NCI-H187 treated with DMSO at 0.1 percent for 48 hours (cell line): ENCODE measurements at places on chromosomes 2 and 18.

GRCh38 chr2:135182190-135182589, 130.1 kb downstream of the RAB3GAP1 start:
- DNase-seq: no peak

GRCh38 chr2:55364189-55365055, 55.2 kb downstream of the CCDC88A start:
- no peak for DNase-seq

GRCh38 chr2:197215748-197216360, 94.7 kb downstream of the ANKRD44 start:
- no peak for DNase-seq

- DNase-seq: no peak
Observed at GRCh38 chr2:17373041-17373440, 145.2 kb downstream of the RAD51AP2 start.

- DNase-seq: no peak
Observed at GRCh38 chr2:96407919-96408550, 72.5 kb downstream of the NCAPH start.

- DNase-seq: no peak
Observed at GRCh38 chr2:44271296-44271695, 4.0 kb upstream of the SLC3A1 start.

DNA sequence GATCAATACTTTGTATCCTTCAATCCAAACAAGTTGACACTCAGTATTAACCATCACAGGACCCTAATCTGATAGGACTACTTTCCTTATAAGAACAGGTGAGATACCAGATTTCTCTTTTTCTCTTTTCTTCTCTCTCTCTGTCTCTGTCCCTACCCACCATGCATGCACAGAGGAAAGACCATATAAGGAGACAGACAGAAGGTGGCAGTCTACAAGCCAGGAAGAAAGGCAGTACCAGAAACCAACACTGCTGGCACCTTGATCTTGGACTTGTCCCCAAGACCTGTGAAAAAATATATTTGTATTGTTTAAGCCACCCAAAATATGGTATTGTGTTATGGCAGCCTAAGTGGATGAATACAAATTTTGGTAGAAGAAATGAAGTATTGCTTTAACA, 156.2 kb upstream of the KCNH7 start:
- no peak for DNase-seq

DNA sequence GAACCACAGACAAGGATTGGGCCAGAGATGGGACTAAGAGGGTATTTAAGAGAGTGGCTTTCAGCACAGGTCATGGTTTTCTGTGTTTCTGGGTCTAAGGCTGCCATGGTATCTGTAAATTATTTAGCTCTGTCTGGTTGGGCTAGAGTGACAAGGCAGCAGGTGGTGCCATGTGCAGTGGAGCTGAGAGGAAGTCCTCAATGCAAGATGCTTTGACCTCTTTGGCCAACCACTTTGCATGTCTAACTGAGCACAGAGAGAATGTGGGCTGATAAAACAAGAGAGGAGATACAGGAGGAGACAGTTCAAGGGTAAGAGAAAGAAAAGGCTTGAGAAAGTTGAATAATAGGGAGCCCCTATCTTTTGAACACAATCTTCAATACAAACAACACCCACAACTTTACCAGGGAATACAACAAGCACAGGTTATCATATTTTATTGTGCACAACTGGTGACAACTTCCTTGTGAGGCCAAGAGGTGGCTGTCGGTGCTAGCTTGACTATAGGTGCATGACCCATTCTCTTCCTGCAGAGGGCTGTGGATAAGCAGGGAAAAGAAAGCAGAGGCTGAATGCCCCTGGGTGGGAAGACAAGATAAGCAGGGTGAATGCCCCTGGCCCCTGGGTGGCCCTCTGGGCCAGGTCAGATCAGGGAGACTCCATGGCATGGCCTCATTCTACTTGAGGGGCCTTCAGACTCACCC, 12.3 kb downstream of the FLACC1 start:
- DNase-seq: no peak

DNA sequence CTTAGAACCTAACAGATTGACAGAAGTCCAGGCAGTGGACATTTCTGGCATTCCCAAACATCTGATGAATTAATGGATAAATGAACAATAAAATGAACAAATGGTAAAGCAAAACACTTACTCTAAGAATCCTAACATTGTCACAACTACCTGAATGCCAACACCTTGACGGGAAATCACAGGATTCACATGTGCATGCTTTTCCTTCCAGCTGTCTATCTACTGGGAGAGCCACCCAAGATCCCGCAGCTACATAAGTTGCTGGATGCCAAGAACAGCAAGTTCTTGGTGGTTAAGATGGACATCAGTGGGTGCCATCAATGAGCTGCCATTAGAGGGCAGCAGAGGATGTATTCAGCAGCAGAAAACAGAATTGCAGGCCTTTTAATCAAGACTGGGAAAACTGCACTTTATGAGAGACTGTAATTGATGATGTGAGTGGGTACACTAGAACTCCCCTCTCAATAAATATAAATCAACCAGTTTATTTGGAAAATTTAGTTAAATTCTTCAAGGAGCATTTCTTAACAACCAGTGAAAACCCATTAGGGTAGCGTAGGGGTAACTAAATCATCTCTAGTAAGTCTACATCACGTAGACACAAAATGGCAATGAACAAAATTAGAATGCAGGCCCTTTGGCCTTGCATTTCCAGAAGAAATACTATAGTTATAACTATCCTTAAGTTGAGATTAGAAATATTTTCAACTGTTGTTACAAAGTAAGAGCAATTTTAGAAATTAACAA, 45.6 kb downstream of the SESTD1 start:
- no peak for DNase-seq

- no peak for DNase-seq
Observed at GRCh38 chr18:1995041-1995612, 576.2 kb downstream of the METTL4 start.
